ENCODE measurements at places on chromosomes 6 and 20. TPM values are rescaled to one million over a fixed set of nuclear protein-coding genes. Genes with fewer than 3 reads are reported as not detected.
A peak's percentile ranks its signal among the peaks of the same experiment; 100 is the strongest.

- DNase-seq, result no peak
These were observed 709 bp upstream of the ASXL1 start for GRCh38 chr20:32357375-32357868.

Gene SEMG1
- total RNA-seq, result not detected

GRCh38 chr6:31702819-31703716 lies at the start of gene ABHD16A:
Gene ABHD16A (minus strand): TSS chr6:31703324. CDS start chr6:31703281, 43 bp downstream.
- peak; percentile 99 for DNase-seq

DNA sequence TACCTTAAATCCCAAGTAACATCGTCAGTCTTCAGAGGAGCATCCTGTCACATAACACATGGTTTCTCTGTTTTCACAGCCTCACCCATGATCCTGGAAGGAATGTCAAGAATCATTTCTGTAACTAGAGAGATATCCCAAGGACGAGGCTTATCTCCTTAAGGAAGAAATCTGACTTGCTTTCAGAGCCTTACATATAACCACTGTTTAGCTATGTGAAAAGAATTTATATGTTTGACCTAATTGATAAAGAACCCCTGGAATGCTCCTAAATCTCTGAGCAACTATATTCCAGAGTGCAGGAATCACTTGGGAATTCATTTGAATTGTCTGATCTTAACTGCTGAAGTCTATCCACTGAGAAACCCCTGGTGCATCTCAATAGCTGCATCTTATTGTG lies 243.1 kb downstream of the ALDH8A1 start:
- no peak for DNase-seq

- DNase-seq, result no peak
These were observed 23.8 kb downstream of the SIM1 start for GRCh38 chr6:100440935-100441334.

DNA sequence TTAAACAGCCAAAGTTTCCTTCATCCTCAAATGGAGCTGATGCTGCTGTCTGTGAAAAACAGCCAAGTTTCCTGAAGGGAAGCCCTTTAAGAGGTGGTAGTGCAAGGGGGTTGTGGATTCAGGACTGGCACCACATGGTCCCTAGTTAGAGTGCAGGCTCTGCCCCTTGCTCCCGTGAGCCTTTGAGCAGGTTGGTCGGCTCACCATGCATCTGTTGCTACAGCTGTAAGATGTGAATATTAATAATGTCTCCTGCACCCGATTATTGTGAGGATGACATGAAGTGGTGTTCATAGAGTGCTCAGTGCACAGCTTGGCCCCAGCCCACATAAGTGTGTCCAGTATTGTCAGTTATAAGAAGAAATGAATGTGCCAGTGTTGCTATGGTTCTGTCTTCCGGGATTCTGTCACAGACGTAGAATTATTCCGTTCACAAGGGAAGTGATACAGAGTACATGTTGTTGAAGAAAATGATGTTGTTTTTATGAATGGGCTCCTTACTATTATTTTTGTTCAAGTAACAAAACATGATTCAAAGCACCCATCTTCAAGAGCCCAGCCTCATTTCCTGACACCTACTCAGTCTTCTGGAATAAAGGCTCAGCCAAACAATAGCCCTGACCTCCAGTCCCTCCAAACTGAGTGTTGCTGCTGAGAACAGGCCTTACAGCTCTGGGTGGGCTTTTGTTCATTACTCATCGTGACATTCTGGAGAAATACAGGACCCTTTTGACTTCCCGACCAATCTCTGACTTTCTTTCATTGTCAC lies 2.9 kb upstream of the PKIG start:
- DNase-seq, result no peak

DNA sequence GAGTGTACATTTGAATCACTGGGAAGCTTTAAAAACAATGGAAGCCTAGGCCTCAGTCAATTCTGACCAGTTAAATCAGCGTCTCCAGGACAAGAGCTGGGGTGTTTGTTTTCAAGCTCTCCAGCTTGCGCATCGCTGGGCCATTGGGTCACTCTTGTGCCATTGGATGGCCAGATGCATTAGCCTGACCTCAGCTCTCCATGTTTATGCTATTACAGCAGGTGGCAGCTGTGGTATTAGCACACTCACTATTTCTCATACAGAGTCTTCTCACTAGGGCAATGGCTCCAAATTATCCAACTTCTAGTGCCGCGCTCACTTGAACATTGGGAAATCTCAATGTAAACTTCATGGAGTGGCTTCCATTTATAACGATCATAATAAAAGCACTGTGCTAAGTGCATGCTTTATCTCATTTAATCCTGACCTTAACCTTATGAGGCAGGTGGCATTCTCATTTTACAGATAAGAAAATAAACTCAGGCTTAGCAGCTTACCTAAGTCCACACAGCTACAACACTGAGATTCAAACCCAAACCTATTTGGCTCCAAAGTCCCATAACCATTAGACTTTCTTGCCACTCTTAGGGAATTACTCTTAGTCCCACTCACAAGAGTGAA lies 108.8 kb downstream of the PPP1R14C start:
- no peak for DNase-seq

Gene APCDD1L
- total RNA-seq, result not detected
